Activated T-helper 2 cell treated with anti-CD3 and anti-CD28 coated beads, Interferon-gamma antibody, Interleukin-2, Interleukin-4, amounts not matched to agents 10 μg/mL and 5 μg/mL and 100 μg/mL, durations not matched to agents 14 hours and 24 hours and 36 hours (primary cell): ENCODE measurements at places on chromosomes 12 and 14. TPM values are rescaled to one million over a fixed set of nuclear protein-coding genes. Genes with fewer than 3 reads are reported as not detected.

The OR4Q2 gene
- total RNA-seq: not detected in 2 replicates

The CCT2 gene
- 409 and 416 TPM in 2 replicates for total RNA-seq

The ACOT6 gene
- not detected in 2 replicates for total RNA-seq

The KRT6C gene
- total RNA-seq: not detected in 2 replicates

The PRB2 gene
- total RNA-seq: not detected in 2 replicates
